ENCODE measurements at places on chromosomes 4 and X.

DNA sequence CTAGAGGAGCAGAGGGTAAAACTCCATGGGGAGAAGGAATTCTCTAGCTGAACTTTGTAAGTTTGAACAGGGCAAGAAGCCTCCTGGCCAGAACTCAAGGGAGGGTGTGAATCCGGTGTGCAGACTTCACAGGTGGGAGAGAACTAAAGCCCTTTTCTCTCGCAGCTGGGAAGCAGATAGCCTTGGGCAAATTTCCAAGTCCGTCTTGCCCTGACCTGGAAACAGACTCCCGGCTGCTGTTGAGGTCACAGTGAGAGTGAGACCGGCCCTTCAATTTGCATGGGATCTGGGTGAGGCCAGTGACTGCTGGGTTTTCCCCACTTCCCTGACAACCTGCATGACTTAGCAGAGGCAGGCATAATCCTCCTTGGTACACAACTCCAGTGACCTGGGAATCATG lies 94.5 kb upstream of the ZNF827 start:
- DNase-seq, result no peak

DNA sequence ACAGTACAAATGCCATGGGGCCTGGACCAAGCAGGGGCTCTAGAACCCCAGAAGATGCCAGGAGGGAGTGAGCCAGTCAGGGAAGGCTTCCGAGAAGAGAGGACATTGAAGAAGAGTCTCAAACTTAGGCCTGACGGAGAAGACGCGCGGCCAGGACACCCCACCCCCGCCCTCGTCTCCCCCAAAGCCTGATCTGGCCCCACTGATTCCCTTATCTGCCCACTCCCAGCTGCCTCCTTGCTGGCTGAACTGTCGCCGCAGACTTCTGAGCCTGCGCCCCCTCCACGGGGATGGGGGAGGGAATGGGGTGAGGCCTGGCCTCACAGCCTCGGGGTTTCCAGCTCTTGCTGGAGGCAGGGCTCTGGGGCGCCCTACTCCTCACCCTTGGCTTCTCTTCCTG lies 3.6 kb upstream of the GATA1 start:
- no peak for DNase-seq

DNA sequence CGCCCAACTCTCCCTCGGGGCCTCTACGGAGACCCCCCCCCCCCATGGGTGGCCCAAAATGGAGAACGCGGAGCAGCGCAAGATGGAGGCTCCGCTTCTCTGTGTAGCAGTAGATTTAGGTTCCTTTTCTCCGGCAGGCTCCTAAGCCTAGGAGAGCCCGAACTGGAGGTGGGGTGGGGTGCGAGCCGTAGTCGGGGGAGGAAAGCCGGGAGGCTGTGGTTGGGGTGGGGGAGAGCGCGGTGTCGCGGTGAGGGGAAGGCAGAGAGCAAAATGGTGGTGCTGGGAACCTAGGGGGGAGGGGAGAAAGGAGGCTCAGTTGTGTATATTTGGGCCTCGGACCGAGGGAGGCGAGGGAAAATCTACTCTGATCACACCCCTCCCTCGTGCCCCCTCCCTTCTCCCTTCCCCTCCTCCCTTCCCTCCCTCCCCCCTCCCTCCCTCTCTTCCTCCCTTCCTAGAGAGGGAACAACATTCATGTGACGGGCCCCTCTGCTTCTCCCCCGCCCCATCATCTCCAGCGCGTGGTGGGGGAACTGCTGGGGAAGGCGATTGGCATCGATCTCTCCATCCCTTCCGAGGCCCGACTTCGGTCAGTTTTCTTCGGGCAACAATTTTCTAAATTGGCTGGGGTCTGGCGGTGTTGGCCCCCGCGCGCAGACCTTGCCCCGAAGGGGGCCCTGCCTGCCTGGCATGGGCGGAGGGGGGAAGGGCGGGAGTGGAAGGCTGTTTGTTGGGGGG lies at the start of gene STAG2:
TSS of gene STAG2 (plus strand) at position 439 of the 738 bp plus-strand sequence. CDS start 60,922 bp downstream, outside the sequence.
- DNase-seq, result no peak

DNA sequence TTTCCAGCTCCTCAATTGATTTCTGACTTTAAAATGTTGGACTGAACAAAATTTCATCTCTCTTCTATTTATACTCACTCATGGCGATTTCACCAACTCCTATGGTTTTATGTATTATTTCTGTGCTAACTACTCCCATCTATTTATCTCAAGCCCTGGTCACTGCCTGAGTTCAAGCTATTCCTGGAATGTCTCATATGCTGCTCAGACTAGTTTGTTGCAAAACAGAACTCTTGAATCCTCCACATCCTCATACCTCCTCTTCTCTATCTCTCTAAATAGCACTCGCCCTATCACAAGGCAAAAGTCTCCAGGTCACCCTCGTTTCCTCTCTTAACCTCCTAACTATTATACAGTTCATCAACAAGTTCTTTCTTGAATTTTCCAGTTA lies 19.0 kb upstream of the DDX60 start:
- no peak for DNase-seq

GRCh38 chrX:131549011-131549410 lies 5.1 kb downstream of the OR13H1 start:
- no peak for DNase-seq

- DNase-seq, result no peak
Observed at GRCh38 chr4:62881210-62881609, 1528.0 kb downstream of the TECRL start.

DNA sequence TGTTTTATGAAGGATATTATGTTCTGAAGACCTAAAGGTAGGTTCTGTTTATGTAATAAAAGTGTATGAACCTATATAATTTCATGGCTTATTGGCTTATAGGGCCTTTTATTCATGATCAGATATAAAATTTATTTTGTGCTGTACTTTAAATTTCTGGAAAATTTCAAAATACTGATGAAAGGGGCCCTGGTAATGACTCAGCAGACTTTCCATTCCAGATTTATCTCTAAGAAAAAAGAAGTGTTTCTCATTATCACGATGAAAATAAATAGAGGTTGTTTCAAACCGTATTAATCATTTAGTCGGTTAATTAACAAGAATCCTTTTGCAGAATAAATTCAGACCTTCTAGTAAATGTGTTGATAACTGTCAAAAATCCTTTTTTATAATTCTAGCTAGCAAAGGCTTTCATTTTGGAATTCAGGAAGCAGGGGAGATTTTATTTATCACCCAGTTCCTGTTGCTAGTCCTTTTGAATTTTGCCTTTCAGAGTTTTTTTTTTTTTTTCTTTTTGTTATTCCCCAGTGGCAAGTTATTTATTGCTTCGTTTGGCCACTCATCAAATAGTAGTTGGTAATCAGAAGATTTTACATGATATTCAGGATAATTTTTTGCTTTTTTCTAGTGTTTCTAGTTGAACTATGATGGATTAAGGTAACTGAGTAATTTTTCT lies 5.4 kb upstream of the TAPT1 start:
- DNase-seq, result no peak

DNA sequence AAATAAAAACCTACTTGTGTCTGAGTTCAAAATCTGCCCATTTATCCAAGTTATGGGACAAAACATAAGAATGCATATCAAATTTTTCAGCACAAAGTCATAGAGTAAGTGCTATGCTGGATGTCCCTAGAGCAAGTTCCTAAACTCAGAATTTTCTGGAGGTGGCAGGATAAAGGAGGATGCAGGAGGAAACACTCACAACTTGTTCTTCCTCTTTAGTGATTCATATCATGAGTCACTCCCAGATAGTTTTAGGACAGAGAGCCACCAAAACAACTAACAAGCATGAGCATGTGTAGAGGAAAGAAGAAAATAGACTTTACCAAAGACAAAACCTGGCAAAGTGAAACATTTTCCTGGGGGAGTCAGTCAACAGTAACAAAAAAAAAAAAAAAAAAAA lies 302.7 kb downstream of the KCTD8 start:
- DNase-seq, result no peak

- no peak for DNase-seq
Observed at GRCh38 chrX:130625386-130625785, 223.6 kb downstream of the RBMX2 start.

DNA sequence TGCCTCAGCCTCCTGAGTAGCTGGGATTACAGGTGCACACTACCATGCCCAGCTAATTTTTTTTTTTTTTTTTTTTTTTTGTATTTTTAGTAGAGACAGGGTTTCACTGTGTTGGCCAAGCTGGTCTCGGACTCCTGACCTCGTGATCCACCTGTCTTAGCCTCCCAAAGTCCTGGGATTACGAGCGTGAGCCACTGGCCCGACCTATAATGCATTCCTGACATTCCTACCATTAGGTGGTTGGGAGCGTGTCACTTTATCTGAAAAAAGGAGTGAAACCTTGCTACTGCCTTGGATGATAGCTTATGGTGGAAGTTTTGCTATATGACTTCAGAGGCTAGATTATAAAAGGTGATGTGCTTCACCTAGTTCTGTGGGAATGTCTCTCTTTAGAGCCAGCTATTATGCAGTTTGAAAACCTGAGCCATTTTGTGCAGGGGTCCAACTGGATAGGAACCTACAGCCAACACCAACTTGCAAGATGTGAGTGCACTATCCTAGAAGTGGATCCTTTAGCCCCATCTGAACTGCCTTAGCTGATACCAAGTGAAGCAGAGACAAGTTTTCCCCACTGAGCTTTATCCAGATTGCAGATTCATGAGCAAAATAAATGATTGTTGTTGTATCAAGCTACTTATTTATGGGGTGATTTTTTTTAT lies 29.8 kb upstream of the EMCN start:
- no peak for DNase-seq

GRCh38 chr4:149203256-149204001 lies 612.2 kb downstream of the IQCM start:
- DNase-seq, result no peak

DNA sequence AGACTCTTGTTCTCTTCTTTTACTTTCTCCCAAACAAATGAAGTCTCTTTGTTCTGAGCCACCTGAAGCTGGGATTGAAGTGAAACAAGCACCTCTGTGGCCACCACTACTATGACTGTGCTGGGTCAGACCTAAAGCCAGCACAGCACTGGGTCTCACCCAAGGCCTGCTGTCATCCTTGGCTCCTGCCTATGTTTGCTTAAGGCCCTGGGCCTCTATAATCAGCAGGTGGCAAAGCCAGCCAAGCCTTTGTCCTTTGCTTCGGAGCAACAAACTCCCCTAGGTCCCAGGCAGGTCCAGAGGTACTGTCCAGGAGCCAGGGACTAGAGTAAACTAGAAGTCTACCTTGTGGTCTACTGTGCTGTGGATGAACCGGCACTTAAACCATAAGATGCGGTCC lies 220.6 kb upstream of the ARSJ start:
- DNase-seq, result no peak

- no peak for DNase-seq
Observed at GRCh38 chr4:105594099-105595010, 41.9 kb downstream of the ARHGEF38 start.

GRCh38 chrX:137052643-137053235 lies 18.9 kb upstream of the GPR101 start:
- no peak for DNase-seq

DNA sequence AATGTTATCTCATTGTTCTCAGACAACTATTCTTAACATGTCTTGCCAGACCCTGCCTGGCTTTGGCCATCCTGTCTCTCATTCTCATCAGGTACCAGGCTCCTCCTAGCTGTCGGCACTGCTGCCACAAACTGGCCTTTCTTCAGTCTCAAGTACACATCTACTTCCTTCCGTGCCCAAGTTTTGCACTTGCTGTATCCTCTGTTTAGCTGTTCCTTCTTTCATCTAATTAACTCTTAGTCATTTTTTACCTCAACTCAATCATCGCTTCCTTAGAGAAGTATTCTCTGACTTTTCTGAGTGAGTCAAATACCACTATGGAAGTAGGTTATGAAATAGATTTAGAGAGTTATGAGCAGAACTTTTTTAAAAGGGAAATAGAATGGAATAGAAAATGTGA lies 19.7 kb downstream of the CXCL3 start:
- no peak for DNase-seq

DNA sequence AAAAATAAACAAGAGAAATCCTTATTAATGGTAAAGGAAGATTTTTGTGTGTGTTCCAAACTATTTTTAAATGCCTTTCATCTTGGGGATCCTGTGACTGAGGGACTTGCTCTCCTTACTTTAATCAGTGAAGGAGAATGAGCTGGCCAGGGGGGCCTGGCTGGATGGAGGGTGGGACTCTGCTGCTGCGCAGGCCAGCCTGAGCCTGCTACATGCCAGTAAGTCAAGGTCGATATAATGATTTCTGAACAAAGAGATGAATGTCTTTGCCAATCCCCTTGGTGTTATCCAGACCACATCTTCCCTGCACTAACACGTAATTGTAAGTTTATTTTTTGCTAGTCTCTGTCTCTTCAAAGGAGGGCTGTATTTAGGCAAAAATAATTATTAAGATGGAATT lies 1679.2 kb upstream of the TENM3 start:
- DNase-seq, result no peak

- no peak for DNase-seq
Observed at GRCh38 chr4:121034017-121034416, 38.3 kb downstream of the NDNF start.

DNA sequence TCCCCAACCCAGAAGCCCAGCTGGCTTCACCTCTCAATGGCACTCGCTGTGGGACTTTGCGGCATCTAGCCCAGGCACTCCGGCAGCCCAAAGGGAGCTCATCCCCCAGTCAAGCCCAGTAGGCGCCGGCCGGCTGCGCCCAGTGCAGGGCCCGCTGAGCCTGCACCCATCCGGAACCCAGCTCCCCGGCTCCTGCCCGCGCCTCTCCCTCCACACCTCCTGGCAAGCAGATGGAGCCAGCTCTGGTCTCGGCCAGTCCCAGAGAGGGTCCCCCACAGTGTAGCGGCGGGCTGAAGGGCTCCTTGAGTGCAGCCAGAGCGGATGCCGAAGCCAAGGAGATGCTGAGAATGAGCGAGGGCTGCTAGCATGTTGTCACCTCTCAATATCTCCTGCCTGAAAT lies 116.8 kb upstream of the UGT8 start:
- no peak for DNase-seq

- no peak for DNase-seq
Observed at GRCh38 chr4:174217273-174218126, 66.0 kb downstream of the FBXO8 start.

DNA sequence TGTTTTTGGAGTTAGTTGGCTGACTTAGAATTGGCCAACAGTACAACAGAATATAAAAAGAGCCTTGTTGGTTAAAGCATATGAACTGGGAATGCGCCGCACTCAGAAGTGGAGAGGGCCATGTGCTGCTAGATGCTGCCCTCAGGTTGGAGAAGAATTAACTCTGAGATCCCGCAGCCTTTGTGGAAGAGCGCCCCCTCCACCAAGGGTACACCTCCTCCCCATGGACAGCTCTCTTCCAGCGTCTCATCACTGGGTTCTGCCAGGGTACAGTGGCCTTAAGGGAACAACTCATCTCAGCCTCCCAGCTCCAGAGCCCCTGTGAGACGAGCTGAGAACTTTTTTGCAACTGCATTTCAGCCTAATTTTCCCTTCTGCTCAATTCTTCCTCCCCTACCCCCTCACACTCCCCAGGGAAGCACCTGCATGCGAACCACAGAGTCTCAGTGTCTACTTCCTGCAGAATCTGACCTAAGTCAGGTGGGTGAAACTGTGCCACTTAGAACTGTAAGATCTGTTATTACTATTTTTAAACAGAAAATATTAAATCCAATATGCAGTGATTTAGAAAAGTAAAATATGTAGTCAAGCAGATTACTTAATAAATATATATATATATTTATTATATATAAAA lies 380.6 kb downstream of the RAB28 start:
- no peak for DNase-seq

GRCh38 chrX:111164728-111165127 lies 68.7 kb downstream of the PAK3 start:
- DNase-seq, result no peak
